ENCODE measurements at places on chromosomes 3 and 15. TPM values are rescaled to one million over a fixed set of nuclear protein-coding genes. Genes with fewer than 3 reads are reported as not detected.

Gene XIRP1
- total RNA-seq: 0.05 TPM

Gene TPRA1
- total RNA-seq: 23.3 TPM

Gene DUOX2
- not detected for total RNA-seq

Gene C3orf33
- 0.48 TPM for total RNA-seq

DNA sequence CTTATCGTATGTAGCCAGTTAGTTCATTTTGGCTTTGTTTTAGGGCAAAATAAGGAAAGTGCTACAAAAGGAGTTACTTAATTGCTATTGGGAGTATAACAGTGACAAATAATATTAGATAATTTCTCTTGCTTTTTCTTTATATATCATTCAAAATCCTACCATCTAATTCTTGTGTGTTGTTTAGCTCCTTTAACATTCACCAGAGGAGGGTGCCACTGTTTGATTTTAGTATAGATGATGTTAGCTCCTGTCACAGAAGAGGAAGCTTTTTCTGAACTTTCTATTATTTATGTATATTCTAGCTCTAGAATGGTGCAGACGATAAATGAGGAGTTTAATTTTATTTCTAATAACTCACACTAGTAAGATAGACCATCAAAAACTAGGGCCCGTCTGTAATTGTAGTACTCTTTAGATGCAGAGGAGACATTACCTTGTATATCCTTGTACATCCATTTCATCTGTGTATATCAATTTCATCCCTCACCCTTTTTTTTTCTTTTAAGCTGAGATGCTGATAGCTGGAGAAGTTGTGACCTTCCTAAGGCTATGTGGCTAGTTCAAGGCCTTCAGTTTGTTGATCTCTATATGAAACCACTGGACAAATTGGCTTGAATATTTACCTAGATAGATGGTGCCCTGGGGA lies 3.0 kb downstream of the PPM1L start:
- no peak overlapping the region for H3K4me3 ChIP-seq
- DNase-seq: no peak
- peaks cover 27% of the 10 kb centered on the region for H3K4me1 ChIP-seq
- no peak overlapping the region for H3K27ac ChIP-seq

Gene EFHB
- total RNA-seq: not detected

Gene LRRC49
- not detected for total RNA-seq

GRCh38 chr15:20352241-20353200 lies 189.1 kb downstream of the GOLGA6L6 start:
- H3K27me3 ChIP-seq: peaks cover 3% of the 10 kb centered on the region
- no peaks in the 10 kb centered on the region for H3K36me3 ChIP-seq
- peaks cover 10% of the 10 kb centered on the region for H3K4me1 ChIP-seq
- no peak overlapping the region for H3K27ac ChIP-seq
- no peak overlapping the region for H3K4me3 ChIP-seq
- peak; percentile 15 for DNase-seq

Gene PP2D1
- not detected for total RNA-seq

DNA sequence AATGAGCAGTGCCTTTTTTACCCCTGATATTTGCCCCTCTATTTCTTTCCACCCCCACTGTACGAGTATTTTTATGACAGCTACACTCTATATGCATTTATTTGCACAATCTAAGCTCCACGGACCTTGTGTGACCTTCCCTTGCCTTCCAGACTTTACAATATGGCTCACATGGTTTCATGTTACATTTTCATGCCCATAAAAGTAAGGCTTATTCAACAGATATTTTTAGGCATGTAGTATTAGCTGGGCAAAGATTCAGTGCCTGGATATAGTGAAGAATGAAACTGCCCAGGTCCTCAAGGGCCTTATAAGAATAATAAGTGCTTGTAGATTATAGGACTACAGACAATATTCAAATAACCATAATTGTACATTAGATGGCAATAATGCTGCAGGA lies 481.9 kb upstream of the CNTN4 start:
- no peaks in the 10 kb centered on the region for H3K4me1 ChIP-seq
- H3K36me3 ChIP-seq: no peaks in the 10 kb centered on the region
- H3K4me3 ChIP-seq: no peak overlapping the region
- no peak for DNase-seq
- no peaks in the 10 kb centered on the region for H3K27me3 ChIP-seq
- H3K27ac ChIP-seq: no peak overlapping the region

Gene TMEM207
- total RNA-seq: not detected

Gene SPTSSB
- not detected for total RNA-seq

GRCh38 chr3:147458995-147459704 lies 50.0 kb downstream of the ZIC1 start:
- no peaks in the 10 kb centered on the region for H3K4me1 ChIP-seq
- no peak for DNase-seq
- no peak overlapping the region for H3K4me3 ChIP-seq
- H3K27ac ChIP-seq: no peak overlapping the region
- no peaks in the 10 kb centered on the region for H3K27me3 ChIP-seq

Gene TMC3
- total RNA-seq: not detected

DNA sequence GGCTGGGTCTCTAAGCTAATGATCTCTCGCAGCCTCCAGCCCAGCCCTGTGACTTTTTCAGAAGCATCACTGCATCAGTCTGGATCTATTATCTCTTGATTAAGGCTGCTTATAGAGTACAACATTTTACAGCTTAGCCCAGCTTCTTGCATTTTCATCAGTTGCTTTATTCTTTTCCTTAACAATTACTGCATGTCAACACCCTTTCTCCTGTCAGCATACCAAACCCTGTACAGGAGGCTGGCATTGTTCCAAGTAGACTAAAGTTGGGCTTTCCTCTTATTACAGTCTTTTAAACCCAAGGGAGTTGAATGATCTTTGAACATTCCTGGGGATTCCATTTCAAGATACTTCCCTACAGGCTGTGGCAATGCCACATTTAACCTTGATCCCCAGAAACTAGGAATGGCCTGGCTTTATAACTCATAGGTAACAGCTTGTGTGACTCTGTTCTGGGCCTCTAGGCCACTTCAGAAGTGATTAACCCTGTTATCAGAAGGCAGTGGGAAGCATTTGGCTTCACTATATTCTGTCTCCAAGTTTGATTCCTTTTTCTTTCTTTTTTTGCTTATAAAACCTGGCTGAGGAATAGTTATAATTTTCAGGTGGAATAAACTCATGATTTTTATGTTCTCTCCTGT lies 182.9 kb downstream of the KCNMB2 start:
- H3K36me3 ChIP-seq: no peaks in the 10 kb centered on the region
- DNase-seq: no peak
- no peak overlapping the region for H3K4me3 ChIP-seq
- H3K27me3 ChIP-seq: no peaks in the 10 kb centered on the region
- H3K4me1 ChIP-seq: no peaks in the 10 kb centered on the region

Gene ARPP21
- total RNA-seq: not detected

DNA sequence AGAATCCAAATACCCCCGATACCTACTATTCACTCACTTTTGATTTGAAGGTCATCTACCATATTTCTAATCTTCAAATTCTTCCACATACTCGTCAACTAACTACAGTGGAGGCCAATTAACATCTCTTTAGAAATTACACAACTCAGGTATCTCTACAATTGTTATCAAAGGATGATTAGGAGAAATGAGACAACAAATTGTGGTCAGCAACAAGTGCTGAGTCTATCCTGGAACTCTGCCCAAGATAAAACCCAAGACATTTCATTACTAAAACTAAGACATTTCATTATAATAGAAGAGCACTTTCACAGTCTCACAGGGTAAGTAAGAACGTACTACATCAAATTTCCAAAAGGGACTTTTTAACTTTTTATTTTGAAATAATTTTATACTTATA lies 100.0 kb downstream of the TBC1D5 start:
- no peak overlapping the region for H3K27ac ChIP-seq
- H3K4me1 ChIP-seq: peaks cover 5% of the 10 kb centered on the region
- no peak for DNase-seq
- H3K27me3 ChIP-seq: no peaks in the 10 kb centered on the region
- no peak overlapping the region for H3K4me3 ChIP-seq
- no peaks in the 10 kb centered on the region for H3K36me3 ChIP-seq

DNA sequence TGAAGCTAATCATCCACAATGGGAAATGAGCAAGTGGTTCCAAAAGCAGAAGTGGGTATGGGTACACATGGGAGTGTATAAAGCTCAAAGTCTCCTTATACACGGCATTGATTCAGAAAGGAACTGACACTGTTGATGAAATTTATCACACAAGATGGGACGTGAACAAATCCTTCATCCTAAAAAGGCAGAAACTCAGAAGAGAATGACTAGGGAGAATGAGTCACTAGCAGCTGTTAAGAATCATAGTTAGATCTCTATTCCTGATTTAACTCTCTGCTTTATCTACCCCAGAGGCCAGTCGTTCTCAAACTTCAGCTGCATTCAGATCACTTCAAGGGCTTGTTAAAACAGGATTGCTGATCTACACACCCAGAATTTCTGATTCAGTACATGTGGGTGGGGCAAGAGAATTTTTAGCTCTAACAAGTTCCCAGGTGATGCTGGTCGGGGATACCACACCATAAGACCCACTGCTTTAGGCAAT lies 97.7 kb upstream of the PHLDB2 start:
- H3K27ac ChIP-seq: no peak overlapping the region
- H3K36me3 ChIP-seq: no peaks in the 10 kb centered on the region
- H3K4me3 ChIP-seq: no peak overlapping the region
- no peaks in the 10 kb centered on the region for H3K27me3 ChIP-seq
- H3K4me1 ChIP-seq: peaks cover 8% of the 10 kb centered on the region
- no peak for DNase-seq

DNA sequence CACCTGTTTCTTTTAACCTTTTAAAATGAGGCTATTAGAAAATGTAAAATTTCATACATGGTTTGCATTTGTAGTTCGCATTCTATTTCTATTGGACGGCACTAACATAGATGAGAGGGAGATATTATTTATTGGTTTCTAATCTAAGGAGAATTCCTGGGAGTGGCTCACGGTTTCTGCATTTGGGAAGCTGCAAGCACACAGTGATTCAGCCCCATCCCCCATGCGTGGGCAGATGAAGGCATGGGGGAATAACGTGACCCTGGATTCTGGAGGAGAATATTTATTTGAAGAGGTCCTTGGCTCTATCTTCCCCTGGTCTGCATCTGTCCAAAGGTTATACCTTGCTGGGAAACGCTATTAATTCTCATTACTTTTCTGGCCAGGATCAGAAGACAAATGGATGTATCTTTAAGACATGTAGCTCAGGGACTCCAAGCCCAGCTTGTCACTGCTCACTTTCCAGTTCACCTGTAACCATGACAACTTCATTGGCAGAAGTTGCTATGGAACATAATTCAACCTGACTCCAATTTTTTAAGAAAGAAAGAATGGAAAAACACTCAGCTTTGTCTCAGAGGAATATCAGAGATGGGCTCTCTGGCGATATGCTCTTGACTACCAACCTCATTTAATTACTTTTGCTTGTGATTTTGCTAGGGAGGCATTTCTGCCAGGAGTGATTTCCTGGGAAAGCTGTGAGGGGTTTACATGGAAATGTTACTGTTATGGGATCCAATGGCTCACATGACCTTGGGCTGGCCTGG lies 27.2 kb upstream of the POMGNT2 start:
- no peak overlapping the region for H3K4me3 ChIP-seq
- H3K36me3 ChIP-seq: no peaks in the 10 kb centered on the region
- DNase-seq: no peak
- H3K4me1 ChIP-seq: no peaks in the 10 kb centered on the region

Gene STX19
- total RNA-seq: not detected

DNA sequence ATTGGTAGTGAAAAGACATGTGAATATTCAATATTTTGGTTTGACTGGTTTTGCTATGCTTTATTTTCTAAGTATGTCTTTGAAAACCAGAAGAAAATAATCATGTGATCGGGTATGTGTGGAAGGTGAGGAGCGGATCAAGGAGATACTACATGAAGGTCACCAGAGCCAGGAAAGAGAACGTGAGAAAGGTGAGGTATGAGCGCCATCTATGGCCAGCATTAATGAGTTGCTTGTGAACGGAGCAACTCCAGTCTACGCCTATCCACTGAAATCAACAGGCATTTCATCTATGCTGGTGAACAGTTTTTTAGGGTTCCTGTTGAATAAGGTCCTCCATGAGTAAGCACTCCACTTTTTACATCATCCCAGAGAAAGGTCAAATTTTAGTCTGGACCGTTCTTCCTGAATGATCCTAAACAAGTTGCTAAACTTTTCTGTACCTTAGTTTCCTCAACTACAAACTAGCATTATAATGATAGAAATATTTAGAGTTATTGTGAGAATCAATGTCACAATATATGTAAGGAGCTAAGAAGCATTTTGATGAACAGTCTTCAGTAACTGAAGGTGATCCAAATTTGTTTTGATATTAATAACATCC lies 1435.2 kb upstream of the CADM2 start:
- H3K27me3 ChIP-seq: no peaks in the 10 kb centered on the region
- H3K36me3 ChIP-seq: no peaks in the 10 kb centered on the region
- H3K27ac ChIP-seq: no peak overlapping the region
- no peak overlapping the region for H3K4me3 ChIP-seq

DNA sequence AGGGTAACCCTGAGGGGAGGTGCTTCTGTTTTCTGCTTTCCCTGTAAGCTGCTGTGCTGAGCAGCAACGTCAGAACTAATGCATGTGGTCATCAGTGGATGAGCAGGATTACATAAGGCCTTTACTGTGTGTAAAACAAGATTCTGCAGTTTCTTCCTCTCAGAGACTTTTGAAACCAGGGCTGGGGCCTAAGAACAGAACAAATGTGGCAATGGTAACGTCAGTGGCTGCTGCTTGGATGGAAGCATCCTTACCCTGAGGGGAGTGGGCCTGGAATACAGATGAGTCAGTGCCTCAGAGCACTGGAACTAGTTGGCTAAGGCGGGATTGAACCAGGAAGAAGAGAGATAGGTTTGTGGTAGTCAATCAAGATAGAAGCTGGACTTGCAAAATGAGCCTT lies 180.2 kb upstream of the KCNH8 start:
- no peak overlapping the region for H3K27ac ChIP-seq
- H3K36me3 ChIP-seq: no peaks in the 10 kb centered on the region
- no peak overlapping the region for H3K4me3 ChIP-seq
- no peak for DNase-seq
- peaks cover 7% of the 10 kb centered on the region for H3K27me3 ChIP-seq

DNA sequence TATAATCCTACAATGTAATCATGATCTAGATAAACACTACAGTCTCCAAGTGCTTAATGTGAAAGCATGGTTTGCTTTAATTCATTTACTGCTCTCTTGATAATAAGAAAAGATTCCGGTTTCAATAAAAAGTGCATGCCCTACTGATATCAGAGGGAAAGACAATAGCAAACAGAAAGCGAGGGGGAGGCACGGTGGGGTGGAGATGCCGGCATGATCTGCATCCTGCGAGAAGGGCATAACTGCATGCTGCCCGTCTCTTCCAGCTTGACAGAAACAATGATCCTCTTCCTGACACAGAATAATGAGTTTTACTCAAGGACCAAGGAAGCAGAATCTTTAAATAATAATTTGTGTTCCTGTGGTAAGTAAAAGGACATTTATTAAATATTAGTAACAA lies 51.7 kb downstream of the GOLIM4 start:
- no peak for DNase-seq
- H3K36me3 ChIP-seq: no peaks in the 10 kb centered on the region
- H3K4me3 ChIP-seq: no peak overlapping the region
- no peak overlapping the region for H3K27ac ChIP-seq
- H3K27me3 ChIP-seq: no peaks in the 10 kb centered on the region

Gene NOX5
- not detected for total RNA-seq

All from activated CD4-positive, alpha-beta memory T cell treated with anti-CD3 and anti-CD28 coated beads, Interleukin-2, amount 10 ng/mL, durations not matched to agents 7 days and 5 days (primary cell).